NCI-H187 treated with DMSO at 0.1 percent for 48 hours (cell line): ENCODE measurements at places on chromosomes 1 and 21.
A peak's percentile ranks its signal among the peaks of the same experiment; 100 is the strongest.

- peak; percentile 70 for DNase-seq
Measured at GRCh38 chr1:156471496-156472490, 28.8 kb downstream of the MEF2D start.

DNA sequence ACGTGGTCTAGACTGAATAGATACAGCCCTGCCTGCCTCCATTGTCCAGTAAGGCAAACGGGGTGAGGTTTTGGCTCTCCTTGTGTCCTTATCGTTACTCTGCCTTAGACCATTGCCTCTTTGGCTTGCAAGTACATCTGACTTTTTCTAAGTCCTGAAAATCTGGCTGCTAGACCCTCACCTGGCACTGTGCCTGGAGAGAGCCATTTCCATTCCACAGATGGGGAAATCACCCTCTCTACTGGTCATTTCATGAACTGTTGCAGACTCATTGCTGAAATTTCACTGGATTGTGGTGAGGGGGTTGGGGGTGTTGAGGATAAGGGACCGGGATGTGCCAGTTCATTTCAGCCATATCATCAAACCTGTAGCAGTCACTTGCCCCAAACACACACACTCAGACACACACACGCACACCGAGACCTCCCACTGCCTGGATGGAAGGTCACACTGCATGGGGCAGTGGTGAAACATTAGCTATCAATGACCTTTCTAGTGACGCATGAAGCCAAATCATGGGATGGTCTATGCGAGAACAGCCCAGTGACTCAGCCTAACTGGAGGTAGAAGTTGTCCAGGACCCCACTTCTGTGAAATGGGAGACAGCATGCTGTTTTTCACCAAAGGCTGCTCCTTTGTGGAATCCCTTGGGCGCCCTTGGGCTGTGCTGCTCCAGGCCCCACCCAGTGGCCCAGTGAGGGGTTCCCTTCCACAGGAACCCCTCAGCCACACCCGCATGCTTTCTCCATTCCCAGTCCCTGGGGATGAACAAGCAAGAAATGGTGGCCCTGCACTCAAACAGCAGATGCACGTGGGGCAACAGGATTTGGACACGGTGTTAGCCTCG, 34.9 kb upstream of the VASH2 start:
- no peak for DNase-seq

GRCh38 chr1:11109047-11109760, 9.5 kb upstream of the EXOSC10 start:
- DNase-seq, result no peak

- DNase-seq, result no peak
Measured at GRCh38 chr1:244941121-244941520, 76.8 kb upstream of the HNRNPU start.

- DNase-seq, result no peak
Measured at GRCh38 chr1:45008516-45008915, 2.6 kb downstream of the HECTD3 start.

DNA sequence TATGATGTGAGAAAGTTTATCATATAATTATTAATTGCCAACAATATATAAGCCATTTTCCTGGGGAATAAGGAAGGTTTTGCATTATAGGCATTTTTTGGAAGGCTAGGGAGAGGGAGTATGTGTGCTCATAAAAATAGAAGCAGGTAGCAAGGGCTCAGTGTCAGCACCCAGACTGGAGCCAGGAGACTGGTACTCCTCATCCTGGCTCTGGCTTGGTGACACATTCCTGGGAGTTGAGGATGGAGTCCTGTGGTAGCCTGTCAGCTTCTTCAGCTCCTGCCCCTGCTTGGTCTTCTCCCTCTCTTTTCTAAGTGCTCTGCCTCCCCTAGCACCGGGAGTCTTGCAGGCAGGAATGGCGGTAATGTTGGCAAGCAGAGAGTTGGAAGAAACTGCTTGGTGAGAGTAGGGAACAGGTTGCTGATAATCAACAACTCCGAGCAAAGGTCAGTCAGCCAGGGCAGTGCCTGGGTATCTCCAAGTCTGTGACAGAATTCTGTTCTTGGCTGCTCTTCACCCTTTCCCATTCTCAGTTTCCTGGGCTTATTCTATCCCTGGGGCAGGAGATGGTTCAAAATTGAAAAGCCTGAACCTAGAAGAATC, 23.0 kb downstream of the GIPC2 start:
- DNase-seq, result no peak
